ENCODE measurements at places on chromosomes 3 and 15.

DNA sequence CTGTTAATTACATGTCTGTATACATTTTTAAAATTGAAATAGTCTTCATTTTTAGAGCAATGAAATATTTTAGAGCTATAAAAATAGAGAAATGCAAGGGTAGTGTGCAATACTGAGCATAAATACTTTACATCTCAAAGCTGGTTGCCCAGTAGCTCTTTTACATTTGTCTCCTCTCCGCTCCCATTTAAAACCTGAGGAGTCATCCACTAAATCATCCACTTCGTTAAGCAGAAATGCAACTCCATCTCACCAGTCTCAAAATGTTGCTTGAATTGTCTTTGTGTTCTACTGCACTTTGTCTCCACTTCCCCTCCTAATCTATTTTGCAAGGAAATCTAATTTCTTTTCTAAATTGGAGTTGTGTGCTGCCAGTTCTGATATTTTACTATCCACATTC lies 563.6 kb downstream of the VGLL3 start:
- DNase-seq: no peak

DNA sequence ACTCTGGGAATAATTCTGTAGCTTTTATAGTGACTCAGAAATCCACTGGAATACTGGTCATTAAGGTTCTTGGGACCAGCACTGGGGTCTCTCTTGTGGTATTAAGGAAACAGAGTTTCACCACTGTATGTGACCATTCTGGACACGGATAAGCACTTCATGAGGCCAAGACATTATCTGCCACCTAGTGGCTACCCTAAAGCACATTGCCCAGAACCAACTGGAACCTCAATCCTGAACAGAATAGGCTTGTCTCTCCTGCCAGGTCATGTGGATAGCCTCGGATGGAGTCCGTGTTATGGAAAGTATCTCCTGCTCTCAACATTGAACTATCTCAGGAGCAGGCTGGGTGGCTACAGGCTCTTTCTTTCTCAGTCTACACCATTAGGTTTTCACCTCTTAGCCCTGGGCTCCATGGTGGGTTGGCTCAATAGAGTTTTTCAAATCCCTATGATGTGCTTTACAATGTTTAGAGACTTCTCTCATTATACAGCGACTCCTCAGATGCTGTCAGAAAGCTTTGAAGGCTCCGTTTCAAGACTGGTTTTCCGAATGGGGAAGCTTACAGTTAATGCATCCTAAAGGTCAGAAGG lies 167.6 kb upstream of the ST8SIA2 start:
- no peak for DNase-seq

GRCh38 chr3:124076235-124076634 lies 84.3 kb upstream of the ROPN1 start:
- no peak for DNase-seq

DNA sequence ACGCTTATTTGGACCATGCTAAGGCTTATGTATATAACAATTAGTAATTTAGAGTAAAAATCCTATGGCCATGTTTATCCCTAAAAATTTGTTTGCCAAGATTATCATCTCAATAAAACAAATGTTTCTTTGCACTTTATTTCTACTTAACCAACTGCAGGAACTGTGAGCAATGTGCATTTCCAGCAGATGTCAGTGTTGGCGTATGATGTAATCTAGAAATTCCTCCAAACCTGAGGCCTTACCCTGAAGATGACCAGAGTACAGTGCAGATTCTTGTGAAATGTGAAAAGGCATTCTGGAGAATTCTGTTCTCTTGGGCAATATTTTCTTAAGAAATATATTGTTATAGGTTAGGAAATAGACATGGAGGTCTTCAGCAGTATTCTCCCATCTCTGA lies 205.9 kb downstream of the MBNL1 start:
- DNase-seq: no peak

DNA sequence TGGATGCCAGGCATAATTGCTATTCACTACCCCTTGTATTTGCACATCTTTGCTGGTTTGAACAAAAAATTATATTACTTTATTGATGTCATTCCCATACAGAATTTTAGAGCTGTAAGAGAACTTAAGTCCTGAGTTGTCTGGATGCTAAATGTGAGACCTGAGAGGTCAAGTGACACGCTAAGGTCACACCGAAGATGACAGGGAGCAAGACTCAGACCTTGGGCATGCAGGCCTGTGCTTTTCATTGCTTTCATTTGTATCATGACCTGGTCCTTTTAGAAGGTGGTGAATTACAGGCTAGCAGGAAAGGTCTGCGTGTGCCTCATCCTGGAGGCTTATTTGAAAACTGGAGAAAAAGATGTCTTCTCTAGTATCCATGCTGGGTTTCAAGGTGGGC lies 312.0 kb upstream of the RASGRP1 start:
- DNase-seq: no peak

GRCh38 chr3:107241217-107241616 lies 136.0 kb upstream of the CCDC54 start:
- DNase-seq: no peak

DNA sequence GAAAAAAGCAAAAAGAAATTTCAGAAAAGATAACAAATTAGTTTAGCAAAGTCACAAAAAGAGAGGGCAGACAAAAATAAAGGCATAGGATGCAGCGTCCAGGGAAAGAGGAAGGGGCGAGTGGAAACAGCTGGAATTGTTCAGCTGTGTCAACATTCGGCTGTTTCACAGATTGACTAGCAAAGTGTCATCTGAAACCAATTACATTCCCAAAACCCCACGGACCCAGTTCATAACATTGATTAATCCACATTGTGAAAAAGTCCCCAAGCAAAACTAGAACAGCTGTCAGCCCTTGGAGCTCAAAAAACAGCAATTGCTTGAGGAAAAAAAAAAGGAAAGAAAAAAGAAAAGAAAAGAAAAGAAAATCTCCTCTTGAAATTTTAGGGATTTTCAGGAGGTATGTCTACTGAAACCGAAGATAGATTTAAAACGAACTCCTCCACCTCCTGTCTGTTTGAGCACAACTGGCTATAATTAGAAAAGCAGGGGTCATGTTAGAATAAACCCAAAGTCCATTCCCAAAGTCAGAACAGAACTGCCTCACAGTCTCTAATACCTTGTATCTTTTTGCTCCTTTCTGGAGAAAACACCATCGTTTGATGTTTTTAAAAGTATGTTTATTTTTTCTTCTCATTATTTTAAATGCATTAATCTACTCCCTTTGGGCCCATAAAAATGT lies 159.6 kb downstream of the RORA start:
- no peak for DNase-seq

DNA sequence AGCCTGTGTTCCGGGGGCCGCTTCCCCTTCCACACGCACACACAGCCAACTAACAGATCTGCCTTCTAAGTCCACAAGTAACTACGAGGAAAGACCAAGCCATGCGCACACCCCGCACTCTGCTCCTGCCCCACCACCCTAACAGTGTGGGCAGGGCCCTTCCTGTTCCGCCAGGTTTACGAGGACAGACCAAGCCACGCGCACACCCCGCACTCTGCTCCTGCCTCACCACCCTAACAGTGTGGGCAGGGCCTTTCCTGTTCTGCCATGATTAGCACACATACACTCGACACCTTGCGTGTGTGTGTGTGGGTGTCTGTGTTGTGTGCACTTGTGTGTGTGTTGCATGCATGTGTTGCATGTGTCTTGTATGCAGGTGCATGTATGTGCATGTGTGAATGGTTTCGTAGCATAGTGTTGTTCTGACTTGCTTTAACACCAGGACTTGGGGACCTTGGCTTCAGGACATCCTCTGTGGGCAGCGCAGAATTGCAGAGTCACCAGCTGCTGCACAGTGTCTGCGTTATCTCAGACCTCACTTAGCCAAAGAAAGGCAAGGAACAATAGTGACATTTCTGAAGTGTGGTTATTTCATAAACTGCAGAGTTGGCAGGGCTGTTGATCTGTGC lies 114.4 kb downstream of the CHSY1 start:
- no peak for DNase-seq

DNA sequence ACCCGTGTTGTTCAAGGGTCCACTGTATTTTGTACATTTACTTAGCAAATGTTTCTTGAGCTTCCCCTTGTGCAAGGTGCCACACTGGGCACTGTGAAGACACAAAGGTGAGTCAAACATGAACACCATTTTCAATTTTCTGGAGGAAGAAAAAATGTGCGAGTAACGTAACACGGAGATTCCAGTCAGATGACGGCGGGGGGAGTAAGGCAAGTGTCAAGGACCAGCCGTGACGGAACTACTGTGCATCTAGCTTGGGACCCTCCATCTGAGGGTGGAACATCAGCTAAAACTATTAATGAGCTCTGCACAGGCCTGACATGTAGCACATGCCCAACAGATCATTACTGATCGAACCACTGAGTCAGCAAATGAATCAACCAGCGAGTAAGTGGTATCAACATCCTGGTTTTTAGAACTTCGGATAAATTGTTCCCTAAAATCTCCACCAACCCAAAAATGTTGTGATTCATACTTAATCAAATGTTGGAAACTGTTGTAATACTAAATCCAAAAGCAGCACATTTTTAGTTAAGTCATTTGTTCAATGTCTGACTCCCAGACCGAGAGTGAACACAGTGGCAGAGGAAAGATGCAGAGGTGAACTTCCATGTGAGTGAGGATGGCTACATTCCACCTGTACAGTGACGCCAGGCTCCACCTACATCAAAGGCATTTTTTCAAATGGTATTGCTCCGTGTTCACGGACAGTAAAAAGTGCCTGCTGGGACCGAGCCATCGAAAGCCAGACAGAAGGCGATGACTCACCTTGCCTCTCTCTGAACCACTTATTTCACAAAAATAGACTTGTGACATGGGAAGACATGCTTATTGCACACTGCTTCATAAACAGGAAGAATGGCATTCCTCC lies 172.2 kb downstream of the ATP10A start:
- no peak for DNase-seq
